ENCODE measurements at places on chromosomes 2 and 18. TPM values are rescaled to one million over a fixed set of nuclear protein-coding genes. Genes with fewer than 3 reads are reported as not detected.

The ANKRD44 gene
- 7.6 TPM for total RNA-seq

The PNO1 gene
- total RNA-seq, result 22.5 TPM

The ASPRV1 gene
- not detected for total RNA-seq

The LINC00305 gene
- not detected for total RNA-seq

The IL1F10 gene
- total RNA-seq, result not detected

The CNRIP1 gene
- total RNA-seq, result 24.1 TPM

The MATN3 gene
- 0.49 TPM for total RNA-seq

The MYOM1 gene
- under 0.01 TPM for total RNA-seq

The RNPEPL1 gene
- 24.0 TPM for total RNA-seq

Data from cardiac atrium fibroblast (primary cell).